AG08395 (cell line): ENCODE measurements at places on chromosomes 12 and 14.

- DNase-seq, result no peak
Measured at GRCh38 chr14:56899829-56900228, 89.5 kb upstream of the OTX2 start.

GRCh38 chr12:109518820-109519665 lies 41.6 kb downstream of the UBE3B start:
- peak; percentile 82 for DNase-seq

GRCh38 chr12:132284827-132285741 lies 44.3 kb downstream of the GALNT9 start:
- no peak for DNase-seq

- no peak for DNase-seq
Measured at GRCh38 chr14:27090716-27091115, 492.9 kb upstream of the NOVA1 start.

GRCh38 chr12:49489720-49490119 lies 49.1 kb upstream of the KCNH3 start:
- DNase-seq, result no peak

DNA sequence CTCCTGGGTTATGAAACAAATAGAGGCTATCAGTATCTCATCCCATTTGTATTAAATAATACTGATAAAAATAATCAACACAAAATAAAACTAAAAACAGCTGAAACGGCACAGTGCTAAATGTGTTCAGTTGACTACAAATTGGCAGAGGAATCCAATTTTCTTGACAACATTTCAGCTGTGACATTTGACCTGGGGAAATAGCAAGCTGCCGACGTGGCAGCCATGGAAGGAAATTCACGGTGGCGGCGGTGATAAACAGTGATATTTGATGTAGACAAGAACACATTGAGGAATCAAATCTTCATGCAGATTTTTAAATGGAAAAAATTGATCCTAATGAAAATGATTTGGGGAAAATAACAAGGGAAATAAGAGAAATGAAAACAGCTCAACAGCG lies 159.1 kb upstream of the RTL1 start:
- no peak for DNase-seq

- no peak for DNase-seq
Measured at GRCh38 chr12:65384240-65384639, 105.8 kb downstream of the MSRB3 start.
